ENCODE measurements at places on chromosomes 6 and 20.

- DNase-seq: no peak
These were observed 851 bp downstream of the MAVS start for GRCh38 chr20:3847429-3847940.

DNA sequence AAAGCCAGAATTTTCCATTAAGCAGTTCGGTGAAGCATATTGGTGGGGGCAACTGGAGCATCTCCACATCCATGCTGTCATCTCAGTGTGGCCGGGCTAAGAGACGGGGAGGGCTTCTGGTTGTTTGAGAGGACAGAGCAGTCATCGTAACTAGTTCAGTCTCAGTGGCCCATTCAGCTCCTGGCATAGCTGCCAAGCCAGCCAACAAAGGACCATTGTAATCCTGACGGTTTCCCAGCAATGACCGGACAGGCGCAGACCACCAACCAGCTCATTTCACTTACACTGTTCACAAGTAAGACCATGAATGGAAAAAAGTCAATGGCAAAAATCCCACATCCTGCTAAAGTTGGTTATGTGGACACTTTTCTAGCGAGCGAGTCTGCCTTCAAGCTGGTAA, 14.9 kb upstream of the HDDC2 start:
- no peak for DNase-seq

- no peak for DNase-seq
These were observed 42.8 kb downstream of the MRPL14 start for GRCh38 chr6:44084231-44085014.

DNA sequence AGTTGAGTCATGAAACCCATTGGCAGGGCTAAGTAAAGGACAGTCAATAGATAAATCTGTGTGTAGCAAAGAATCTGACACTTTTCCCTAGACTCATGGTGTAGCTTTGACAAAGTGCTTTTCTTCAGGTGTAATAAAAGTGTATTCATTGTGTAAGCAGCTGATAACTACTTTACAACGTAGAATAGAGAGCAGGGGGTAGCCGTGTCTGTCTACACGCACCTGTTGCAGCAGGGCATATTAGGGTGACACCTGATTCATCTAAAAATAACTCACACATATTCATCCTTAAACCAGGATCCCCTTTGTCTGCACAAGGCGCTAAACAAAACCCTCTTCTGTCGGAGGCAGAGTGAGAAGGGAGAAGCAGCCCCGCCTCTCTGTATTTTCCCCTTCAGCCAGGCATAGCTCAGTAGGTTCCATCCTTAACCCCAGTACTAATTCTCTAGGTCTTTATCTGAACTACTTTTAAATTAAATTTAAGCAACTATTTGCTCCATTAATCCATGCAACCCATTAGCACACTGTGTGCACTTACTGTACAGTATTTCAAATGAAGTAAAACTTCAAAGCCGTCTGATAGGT, 306.7 kb upstream of the SASH1 start:
- DNase-seq: no peak

GRCh38 chr6:90177544-90178383, 118.9 kb downstream of the BACH2 start:
- no peak for DNase-seq

- DNase-seq: no peak
These were observed 17.2 kb downstream of the C6orf132 start for GRCh38 chr6:42125231-42125630.

DNA sequence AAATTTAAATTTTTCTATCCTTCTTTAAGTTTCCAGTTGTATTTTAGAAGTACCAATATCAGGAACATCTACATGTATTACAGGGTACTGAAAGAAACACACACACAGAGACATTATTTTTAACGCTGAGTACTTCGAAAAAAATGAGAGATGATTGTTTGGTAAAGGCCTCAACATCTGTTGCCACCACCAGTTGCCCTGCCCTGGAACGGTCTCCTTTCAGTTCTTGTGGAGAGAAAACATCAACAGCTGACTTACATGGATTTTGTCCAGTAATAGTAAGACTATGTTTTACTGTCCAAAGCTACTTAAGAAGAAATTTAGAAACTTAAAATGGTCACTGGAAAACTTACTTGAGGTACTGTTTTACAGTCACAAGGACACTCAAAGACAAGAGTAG, 16.7 kb downstream of the HMGCLL1 start:
- no peak for DNase-seq

GRCh38 chr6:108766886-108767285, 81.3 kb upstream of the ARMC2 start:
- DNase-seq: no peak

GRCh38 chr20:59295531-59295930, 4.9 kb upstream of the EDN3 start:
- no peak for DNase-seq

DNA sequence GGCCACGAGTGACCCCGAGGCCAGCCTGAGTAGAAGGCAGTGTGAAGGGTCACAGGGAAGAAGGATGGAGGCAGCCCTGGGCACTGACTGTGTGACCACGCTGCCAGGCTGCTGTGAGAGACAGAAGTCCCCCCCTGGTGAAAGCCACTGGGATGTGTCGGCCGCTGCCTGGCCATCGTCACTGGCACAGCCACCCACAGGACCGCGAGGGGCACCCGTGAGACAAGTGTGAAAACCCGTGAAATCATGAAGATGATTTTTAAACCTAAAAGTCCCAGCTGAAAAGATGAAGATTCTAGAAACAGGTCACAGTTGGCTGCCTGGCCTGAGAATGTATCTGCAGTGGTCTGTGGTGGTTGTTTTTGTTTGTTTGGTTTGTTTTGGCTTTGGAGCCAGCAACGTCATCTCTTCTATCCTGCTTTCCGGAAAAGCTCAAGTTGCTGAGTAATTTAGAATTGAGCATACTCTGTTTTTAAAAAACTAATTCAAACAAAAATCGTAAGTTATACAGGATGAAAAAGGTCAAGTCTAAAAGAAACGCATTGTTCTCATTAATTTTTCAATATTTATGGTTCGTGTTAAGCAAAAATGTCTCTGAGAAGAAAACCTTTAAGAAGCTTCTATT, 94.7 kb downstream of the HUS1B start:
- DNase-seq: no peak

DNA sequence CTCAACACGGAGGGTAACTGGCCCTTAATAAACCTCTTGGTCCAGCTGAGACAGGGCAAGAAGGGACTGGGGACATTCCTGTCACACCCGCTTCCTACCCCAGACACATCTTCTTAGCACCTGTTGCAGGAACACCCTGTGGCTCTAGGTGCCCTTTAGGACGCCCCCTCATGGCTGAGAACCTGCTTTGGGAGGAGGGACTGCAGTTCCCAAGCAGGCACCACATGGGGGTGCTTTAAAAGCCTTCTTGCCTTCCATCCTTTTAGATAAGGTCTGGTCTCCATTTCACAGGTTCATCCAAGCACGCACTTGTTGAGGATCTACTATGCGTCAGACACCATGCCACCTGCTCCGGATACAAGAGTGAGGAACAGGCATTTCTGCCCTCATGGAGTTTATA, 26.6 kb downstream of the NSFL1C start:
- no peak for DNase-seq

- DNase-seq: no peak
These were observed 15.5 kb downstream of the DYNLRB1 start for GRCh38 chr20:34531608-34532265.

DNA sequence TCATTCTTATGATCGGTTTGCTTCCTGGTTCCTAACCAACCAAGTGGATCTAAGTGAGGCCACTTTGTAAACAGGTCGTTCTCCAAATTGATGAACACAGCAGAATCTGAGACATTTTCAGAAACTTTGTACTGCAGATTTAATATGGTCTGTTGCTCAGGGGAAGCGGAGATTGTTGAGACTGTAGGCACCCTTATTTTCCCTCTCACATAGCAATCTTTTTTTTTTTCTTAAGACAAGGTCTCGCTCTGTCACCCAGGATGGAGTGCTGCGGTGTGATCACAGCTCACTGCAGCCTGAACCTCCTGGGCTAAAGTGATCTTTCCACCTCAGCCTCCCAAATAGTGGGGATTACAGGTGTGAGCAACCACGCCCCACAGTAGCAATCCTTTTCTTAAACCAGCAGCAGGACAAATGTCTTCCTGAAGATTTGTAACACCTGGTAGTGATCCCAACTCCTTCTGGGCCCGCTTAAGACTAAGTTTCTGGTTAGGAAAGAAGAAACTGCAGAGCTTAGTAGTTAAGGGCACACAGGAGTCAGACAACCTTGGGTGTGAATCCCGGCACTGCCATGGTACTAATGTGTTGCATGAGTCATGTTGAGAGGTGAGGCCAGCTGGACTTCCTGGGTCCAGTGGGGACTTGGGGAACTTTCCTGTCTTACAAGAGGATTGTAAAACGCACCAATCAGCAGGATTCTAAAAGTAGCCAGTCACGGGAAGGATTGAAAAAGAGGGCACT, 48.4 kb upstream of the EZR start:
- DNase-seq: no peak
